ENCODE measurements at places on chromosomes 5 and 9.

GRCh38 chr9:26261503-26262330, 583.5 kb upstream of the TUSC1 start:
- DNase-seq: no peak

DNA sequence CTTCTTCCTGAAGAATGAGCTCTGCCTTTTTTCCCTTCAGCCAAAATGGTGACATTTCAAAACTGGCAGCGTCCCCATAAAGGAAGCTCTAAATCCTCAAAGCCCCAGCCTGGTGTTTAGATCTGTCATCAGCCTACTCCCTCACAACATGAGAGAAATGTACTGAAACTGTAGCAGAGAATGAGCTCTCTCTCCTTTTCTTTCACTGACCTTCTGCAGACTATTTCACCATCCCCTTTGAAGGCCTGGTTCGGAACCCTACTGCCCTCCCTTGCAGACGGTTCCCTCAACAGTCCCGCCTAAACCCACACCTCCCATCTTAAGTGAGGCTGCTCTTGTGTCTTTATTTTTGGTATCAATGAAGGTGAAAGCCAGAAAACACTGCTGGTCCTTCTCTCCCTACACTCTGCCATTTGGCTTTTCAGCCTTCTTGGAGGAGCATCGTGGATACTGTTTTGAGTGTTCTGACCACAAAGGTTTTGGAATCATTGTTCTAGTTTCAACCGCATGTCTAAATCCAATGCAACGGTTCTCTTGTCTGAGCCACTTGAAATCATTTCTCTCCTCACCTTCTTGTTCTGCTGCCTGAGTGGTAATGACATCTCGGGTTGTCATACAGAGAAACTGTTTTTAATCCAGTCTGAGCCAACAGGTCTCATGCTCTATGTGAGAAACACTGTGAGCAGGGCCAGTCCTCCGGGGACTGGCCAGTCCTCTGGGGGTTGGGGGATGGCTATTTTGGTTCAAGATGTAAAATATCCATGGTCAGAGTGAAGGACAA, 39.0 kb downstream of the ITK start:
- peak; percentile 66 for DNase-seq

GRCh38 chr5:154498591-154498990, 20.6 kb upstream of the HAND1 start:
- no peak for DNase-seq

GRCh38 chr5:162067655-162068411, at the start of gene GABRG2:
GABRG2 (plus strand) TSS chr5:162067773; CDS start chr5:162068000, 227 bp downstream.
- DNase-seq: no peak

DNA sequence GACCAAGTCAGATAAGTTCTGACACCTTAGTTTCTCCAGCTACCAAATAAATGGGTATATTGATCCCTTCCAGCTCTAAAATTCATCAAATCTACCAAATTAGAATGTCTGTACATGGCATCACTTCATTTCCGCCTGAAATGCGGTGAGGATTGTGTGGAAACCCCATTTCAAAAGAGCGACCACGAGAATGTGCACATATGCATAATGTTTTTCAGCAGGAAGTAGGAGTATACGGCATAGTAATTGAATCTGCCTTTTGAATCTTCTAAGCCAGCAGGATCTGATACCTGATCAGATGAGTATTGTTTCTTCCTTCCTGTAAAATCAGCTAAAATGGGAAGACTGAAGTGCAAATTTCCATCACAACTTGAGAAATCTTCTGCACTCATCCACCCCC, 418.6 kb downstream of the TMEM38B start:
- DNase-seq: no peak

Measured in activated T-cell treated with anti-CD3 and anti-CD28 coated beads, Interleukin-2, amount 50 U/mL, for 72 hours (primary cell).